NCI-H1092 treated with DMSO at 0.1 percent for 48 hours (cell line): ENCODE measurements at places on chromosomes 2 and 18.

DNA sequence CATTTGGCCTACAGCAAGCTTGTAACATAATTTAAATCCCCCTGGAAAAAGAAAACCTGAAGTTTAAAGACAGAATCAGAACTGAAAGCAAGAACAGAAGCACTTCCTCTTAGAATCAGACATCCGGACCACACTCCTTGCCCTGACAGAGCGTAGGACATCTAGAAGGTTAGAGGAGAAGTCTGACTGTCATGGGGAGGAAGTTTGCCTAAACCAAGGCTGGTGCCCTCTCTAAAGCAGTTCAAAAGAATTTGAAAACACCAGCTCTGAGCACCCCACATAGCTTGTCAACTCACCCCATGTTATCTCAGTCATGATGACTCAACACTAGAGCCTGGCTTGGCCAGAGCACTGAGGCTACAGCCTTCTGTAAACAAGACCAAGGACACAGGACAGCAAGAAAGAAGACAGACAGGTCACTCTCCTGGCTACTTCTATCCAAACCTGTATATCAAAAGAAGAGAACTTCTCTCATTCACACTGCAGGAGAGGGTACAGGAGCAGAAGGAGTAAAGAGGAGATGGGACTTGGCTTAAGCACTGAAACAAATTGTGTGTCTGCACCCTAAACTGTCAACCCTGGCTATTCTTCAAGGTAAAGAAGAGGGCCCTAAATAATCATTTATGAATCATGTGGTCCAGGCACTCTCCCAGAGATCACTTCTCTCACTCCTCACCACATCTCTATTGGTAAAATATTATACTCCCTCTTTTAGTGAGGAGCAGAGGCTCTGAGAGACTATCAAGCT, 198.6 kb downstream of the MEMO1 start:
- DNase-seq: no peak

GRCh38 chr2:136206613-136207012, 88.7 kb upstream of the CXCR4 start:
- DNase-seq: peak; percentile 87

GRCh38 chr2:154226931-154227330, 355.2 kb downstream of the GALNT13 start:
- no peak for DNase-seq

GRCh38 chr2:61549546-61549945, 11.4 kb upstream of the XPO1 start:
- no peak for DNase-seq
